Hematopoietic multipotent progenitor cell treated with erythropoietin and hydrocortisone succinate and interleukin-3 and kit ligand, for 8 days (in vitro differentiated cells): ENCODE measurements at places on chromosomes 4 and X.

- DNase-seq = no peak
These were observed 520.4 kb downstream of the NLGN4X start for GRCh38 chrX:5708251-5708650.

- peak; percentile 47 for DNase-seq
These were observed 69.2 kb downstream of the FBXO8 start for GRCh38 chr4:174214101-174214878.

- DNase-seq = no peak
These were observed 118.8 kb downstream of the SMIM20 start for GRCh38 chr4:26032630-26033317.

GRCh38 chr4:119151161-119151560, 15.5 kb downstream of the MYOZ2 start:
- DNase-seq = no peak

DNA sequence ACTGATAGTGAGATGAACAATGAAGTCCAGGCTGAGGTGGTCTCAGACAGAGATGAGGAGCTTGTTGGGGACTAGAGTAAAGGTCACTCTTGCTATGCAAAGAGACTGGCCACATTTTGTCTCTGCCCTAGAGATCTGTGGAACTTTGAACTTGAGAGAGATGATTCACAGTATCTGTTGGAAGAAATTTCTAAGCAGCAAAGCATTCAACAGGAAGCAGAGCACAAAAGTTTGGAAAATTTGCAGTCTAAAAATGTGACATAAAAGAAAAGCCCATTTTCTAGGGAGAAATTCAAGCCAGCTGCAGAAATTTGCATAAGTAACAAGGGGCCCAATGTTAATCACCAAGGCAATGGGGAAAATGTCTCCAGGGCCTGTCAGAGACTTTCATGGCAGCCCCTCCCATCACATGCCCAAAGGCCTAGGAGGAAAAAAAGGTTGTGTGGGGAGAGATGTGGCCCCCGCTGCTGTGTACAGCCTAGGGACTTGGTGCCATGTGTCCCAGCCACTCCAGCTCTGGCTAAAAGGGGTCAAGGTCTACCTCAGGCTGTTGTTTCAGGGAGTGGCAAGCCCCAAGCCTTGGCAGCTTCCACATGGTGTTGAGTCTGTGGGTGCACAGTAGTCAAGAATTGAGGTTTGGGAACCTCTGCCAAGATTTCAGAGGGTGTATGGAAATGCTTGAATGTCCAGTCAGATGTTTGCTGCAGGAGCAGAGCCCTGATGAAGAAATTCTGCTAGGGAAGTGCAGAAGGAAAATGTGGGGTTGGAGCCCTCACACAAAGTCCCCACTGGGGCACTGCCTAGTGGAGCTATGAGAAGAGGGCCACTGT, 262.8 kb downstream of the DKK2 start:
- DNase-seq = no peak

DNA sequence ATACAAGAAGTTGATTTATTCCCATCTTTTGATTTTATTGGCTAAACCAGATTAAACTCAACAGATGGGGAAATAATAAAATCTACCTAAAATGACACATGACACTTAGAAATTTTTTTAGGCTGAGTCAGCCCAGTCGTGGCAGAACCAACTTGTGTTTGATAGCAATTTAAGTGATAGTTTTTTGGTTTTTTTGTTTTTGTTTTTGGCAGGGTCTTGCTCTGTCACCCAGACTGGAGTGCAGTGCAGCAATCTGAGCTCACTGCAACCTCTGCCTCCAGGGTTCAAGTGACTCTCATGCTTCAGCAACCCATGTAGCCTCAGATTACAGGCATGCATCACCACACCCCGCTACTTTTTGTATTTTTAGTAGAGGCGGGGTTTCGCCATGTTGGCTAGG, 370.3 kb upstream of the NOCT start:
- DNase-seq = no peak

DNA sequence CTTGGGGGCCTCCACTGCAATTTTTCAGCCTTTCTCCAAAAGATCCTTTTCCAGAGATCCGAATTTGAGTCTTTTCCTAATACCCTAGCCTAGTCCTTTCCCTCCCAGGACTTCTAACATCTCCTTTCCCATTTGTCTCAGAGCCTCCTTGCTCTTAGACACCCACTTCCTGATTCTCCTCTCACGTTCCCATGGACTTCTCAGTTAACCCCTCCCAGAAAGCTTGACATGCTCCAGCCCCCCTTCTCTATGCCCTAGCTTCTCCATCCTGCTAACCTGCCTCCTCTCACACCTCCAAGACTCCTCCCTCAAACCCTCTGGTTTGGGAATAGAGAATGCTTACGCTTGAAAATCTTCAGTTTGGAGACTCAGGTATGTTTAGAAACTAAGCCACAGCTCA, 2.5 kb downstream of the UBA1 start:
- no peak for DNase-seq

- no peak for DNase-seq
These were observed 77.1 kb downstream of the EIF4E start for GRCh38 chr4:98851806-98852205.

- no peak for DNase-seq
These were observed 21.2 kb downstream of the ZFP42 start for GRCh38 chr4:188016754-188017153.

- DNase-seq = no peak
These were observed 48.9 kb upstream of the PPARGC1A start for GRCh38 chr4:23938796-23939195.

GRCh38 chrX:42967681-42968300, 189.8 kb upstream of the PPP1R2C start:
- DNase-seq = no peak

GRCh38 chr4:36420111-36420679, 138.8 kb downstream of the DTHD1 start:
- no peak for DNase-seq

GRCh38 chr4:70133473-70133872, 20.6 kb upstream of the PRR27 start:
- no peak for DNase-seq

- no peak for DNase-seq
These were observed 393.7 kb upstream of the TENM3 start for GRCh38 chr4:181849472-181849871.

GRCh38 chrX:100852810-100853209, 21.3 kb downstream of the NOX1 start:
- DNase-seq = no peak

GRCh38 chrX:83916525-83916924, 55.6 kb downstream of the CYLC1 start:
- DNase-seq = peak; percentile 0

GRCh38 chr4:145168581-145169187, 11.7 kb downstream of the OTUD4 start:
- no peak for DNase-seq

DNA sequence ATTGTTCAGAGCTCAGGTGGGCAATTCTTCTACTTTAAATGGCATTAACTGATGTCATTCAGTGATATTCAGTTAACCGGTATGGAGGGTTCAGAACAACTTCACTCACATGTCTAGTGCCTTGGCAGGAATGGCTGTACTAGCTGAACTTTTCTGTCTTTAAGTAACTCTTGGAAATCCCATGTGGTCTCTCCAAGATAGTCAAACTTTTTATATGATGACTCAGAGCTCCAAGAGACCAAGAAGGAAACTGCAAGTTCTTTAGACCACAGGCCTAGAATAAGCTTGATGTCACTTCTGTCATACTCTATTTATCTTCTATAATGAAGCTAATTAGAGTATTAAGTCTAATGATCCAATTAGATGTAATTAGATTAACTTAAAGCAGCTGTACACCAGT, 24.9 kb downstream of the LHFPL1 start:
- DNase-seq = no peak

DNA sequence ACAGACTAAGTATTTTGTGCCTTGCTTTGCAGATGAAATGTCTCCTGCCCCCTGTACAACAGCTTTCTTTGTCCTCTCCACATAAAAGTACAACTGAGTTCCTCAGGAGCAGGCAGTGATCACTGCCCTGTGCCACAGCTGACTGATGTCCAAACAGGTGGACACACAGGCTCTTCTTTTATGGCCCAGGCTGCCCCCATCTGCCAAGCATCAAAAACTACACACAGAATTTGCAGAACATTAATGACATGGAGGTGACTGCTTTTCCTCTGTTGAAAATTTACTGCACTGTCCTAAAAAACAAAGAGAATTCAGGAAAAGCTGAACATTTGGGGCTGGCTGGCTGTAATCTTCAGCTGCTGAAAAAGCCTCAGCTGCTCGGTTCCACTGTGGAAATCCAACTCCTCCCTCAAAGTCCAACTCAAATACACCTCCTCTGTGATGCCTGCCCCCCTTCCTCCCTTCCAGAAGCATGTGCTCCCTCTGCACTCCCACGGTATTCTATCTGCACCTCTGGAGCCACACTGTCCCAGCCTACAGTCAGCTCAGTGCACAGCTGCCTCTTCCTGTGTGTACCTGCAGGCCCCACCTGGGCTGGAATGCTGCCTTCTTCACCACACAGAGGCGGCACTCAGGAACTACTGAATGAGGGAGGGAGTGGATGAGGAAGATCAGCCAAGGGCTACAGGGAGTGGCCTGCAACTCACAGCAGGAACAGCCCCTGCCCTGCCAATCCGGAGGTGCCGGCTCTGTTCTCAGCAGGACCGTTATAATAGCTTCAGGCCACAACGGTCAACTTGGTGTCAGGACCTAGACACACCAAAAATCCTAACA, 10.3 kb downstream of the AFAP1 start:
- no peak for DNase-seq

GRCh38 chrX:5194806-5195205, 1033.9 kb downstream of the NLGN4X start:
- DNase-seq = no peak

DNA sequence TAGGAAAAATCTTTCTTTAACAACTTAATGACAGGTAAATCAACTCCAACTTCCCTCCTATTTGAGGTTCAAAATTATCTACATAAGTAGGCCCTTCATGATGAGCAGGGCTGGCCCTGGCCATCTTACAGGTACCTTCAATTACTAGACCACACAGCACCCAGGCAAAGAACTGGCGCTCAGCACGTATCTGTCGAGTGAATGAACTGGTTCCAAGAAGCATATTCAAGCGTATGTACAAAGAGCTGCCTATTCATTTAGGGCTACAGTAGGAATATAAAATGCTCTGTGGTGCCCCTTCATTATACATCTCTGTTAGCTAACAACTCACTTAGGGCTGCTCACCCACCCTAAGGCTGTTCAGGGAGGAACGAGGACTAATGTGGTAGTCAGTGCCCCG, 48.0 kb downstream of the TSPAN5 start:
- DNase-seq = no peak

DNA sequence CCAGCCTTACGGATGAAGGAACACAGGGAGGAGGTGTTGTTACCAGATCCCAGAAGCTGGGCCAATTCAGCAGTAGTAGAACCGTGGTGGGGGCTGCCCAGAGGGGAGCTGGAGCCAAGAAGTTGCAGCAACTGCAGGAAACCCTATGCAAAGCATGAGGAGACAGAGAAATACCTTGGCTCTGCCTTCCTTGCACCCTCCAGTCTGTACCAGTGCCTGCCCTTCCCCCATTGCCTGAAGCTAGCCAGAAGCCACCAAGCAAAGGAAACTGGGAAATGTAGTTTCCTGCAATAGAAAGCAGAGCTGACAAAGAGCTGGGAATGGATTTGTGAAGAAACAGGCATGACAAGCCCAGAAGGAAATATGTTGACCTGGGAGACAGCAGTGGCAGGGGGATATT, 108.7 kb upstream of the FUNDC1 start:
- no peak for DNase-seq

DNA sequence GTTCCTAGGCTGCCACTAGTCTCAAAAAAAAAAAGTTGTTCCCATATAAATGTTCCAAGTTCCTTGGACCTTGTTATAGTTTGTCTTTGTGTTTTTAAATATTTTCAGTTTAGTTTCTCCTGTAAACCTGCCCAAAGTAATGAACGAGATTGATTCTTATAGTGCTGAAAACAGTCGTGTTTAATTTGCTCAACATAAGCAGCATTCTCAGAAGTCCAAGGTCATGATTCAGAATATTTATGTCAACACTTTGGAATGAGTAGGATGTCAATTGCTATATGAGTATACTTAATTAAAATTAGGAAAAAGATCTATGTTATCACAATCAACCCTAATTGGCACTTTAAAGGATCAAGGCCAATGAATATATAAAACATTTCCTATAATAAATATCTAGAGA, 510.9 kb downstream of the PPP4R3C start:
- DNase-seq = no peak

- no peak for DNase-seq
These were observed 49.8 kb downstream of the DLG3 start for GRCh38 chrX:70494441-70494840.

GRCh38 chr4:31272331-31273061, 552.3 kb downstream of the PCDH7 start:
- DNase-seq = no peak

GRCh38 chr4:8904041-8904501, 32.4 kb upstream of the HMX1 start:
- DNase-seq = no peak

GRCh38 chr4:40199999-40200874, 3.4 kb downstream of the RHOH start:
- DNase-seq = peak; percentile 83

- no peak for DNase-seq
These were observed 131.8 kb downstream of the GLRA3 start for GRCh38 chr4:174697202-174697601.

GRCh38 chr4:155529272-155529671, 137.4 kb upstream of the GUCY1A1 start:
- DNase-seq = peak; percentile 36

GRCh38 chrX:13699183-13699826, 10.4 kb downstream of the RAB9A start:
- DNase-seq = peak; percentile 63

DNA sequence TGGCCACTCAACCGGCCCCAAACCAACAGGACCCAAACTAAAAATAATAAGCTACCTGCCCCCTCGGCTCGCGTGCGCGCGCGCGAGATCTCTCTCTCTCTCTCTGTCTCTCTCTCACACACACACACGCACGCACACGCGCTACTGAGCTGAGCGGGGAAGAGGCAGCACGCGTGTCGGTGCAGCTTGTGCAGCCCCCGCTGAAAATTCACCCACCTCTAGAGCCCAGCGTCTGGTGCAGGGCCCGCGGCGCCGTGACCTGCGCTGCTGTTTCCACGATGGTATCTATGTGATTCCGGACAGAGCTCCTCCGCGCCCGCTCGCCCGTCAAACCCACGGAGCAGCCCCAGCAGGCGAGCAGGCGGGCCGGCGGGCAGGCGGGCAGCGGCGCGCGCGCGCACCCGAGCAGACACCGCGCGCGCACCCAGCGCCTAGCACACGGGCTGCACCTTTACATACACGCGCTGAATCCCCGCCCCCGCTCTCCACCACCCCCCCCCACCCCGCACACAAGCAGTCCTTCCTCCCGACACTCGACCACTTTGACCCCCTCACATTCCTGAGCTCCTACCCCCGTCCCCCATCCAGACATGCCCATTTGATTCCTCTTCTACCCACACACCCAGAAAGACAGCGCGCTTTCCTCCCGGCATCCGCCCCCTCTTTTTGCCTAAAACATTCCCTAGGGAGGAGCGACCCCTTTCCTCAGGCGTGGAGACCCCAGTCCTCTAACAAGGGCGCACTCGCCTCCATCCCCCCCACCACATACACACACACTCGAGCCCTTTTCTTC, 1.0 kb downstream of the SLITRK4 start:
- no peak for DNase-seq
